MG63 (cell line): ENCODE measurements at places on chromosomes 11 and 22. TPM values are rescaled to one million over a fixed set of nuclear protein-coding genes. Genes with fewer than 3 reads are reported as not detected.
A peak's percentile ranks its signal among the peaks of the same experiment; 100 is the strongest.

DNA sequence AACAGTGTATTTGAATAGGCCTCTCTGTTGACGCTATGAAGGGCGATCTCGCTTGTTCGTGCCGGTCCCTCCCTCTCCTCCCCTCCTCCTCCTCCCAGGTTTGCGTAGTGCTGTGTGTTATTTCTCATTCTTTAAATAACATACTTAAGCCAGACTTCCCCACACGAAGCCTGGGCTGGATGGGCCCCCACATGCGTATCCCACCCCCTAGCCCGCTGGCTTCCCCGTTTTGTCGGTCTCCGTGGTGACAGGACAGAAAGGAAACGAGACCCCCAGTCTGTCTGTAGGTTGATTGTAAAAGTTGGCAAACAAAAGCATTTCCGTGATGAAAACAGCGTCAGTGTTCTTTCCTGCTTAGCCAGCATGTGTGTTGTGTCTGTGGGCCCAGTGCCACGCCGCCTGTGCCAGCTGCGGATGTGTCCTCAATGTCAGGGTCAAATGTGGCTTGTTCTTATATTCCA is 27.3 kb downstream of the FAM118A start:
- DNase-seq = no peak

SERHL2 gene
- total RNA-seq = 0.20 and 1.9 TPM in 2 replicates

PIH1D2 gene
- 4.9 and 14.6 TPM in 2 replicates for total RNA-seq

GRCh38 chr22:20979243-20979809 is 2.8 kb upstream of the LZTR1 start:
- no peak for DNase-seq

DRD4 gene
- not detected in 2 replicates for total RNA-seq

DNA sequence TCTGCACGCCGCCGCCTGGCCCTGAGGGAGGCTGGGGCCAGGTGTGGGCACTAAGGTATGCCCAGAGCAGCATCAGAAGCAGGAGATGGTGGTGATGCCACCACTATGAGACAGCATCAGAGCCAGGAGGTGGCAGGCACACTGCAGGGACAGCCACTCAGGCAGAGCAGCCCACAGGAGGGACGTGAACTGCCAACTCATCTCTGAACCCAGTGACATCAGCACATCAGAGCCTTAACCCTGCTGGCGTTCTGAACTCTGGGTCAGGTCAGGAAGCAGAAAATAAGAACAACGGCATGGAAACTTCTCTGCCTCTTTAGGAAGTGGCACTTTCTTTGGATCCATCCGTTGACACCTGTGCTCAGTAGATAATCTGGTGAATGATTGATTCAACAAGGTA is 14.7 kb upstream of the IFT27 start:
- DNase-seq = no peak

DNA sequence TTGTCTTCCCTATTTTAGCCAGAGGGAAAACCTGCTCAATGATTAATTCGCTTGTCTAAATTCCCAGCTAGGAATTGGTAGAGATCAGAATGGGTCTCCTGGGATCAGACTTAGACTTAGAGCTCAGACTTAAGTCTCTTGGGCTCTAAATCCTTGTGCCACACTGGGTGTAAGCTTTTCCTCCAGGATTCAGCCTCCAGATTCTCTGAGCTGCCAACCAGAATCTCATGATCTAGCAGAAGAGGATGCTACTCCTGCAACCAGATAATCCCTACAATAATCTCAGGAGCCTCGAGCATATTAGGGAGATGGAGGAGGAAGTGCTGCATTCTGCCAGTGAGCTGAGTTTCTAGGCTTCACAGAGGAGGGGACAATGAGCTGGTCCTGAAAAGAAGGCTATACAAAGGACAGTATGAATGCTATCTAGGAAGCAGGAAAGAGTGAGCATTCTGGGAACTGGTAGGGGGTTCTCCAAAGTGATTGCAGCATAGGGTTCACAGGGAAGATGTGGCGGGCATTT is 211.6 kb upstream of the SESN3 start:
- DNase-seq = no peak

DNA sequence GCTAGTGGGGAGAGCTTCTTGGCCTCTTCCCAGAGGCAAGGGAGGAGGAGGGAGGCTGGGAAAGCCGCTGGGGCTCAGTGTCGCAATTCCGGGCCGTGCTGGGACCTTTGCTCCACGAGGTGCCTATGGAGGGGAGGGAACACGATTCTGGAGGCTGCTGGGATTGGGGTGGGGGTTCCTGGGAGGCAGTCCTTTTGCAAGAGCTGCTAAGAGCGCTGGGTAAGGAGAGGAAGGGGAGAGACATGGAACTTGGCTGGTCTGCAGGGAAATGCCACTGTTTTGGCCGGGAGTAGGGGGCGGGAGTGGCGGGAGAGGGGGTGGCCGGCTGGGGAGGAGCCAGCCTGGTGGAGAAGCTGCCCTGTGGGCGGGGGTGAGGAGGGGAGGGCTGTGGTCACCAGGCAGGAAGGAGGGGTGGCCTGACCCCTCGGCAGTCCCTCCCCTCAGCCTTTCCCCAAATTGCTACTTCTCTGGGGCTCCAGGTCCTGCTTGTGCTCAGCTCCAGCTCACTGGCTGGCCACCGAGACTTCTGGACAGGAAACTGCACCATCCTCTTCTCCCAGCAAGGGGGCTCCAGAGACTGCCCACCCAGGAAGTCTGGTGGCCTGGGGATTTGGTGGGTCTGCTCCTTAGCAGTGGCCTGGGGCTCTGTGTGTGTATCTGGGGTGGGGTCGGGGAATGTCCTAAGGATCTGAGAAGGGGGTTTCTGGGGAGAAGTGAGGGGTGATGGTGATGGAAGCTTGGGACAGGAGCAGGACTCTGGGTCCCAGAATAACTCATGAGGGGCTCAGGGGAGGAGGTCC is at the start of gene NR1H3:
NR1H3 (plus strand) TSS at position 480 of the 800 bp plus-strand sequence. CDS start 1,221 bp downstream, outside the sequence.
- peak; percentile 87 for DNase-seq

- peak; percentile 80 for DNase-seq
Measured at GRCh38 chr11:8871171-8871775, 39.7 kb upstream of the AKIP1 start.

GRCh38 chr11:130670200-130670599 is 221.8 kb downstream of the ADAMTS15 start:
- DNase-seq = no peak

C22orf42 gene
- not detected in 2 replicates for total RNA-seq

PRR5 gene
- total RNA-seq = 24.0 and 45.5 TPM in 2 replicates

DNA sequence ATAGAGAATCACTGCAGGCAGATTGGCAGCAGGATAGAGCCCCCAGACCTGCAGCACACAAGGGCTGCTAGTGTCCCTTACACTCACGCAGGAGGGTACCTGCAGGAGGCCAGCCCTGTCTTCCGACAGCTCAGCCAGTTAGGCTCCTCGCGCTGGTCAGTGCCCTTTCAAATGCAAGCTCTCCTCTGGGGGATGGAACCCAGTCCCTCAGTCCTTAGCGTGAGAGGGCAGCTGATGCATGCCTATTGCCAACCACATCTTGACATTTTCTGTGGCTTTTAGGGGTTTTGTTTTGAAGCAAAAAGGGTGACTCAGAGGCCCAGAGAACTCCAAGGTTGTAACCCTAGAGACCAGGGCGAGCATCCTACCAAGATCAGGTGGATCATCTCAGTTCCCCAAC is 40.0 kb downstream of the WNT11 start:
- DNase-seq = no peak

BCL2L13 gene
- total RNA-seq = 60.2 and 63.8 TPM in 2 replicates

GRCh38 chr11:45388472-45388871 is 102.3 kb upstream of the SYT13 start:
- no peak for DNase-seq

GRCh38 chr11:57490456-57491248 is 24.9 kb downstream of the SLC43A1 start:
- DNase-seq = peak; percentile 45

DNA sequence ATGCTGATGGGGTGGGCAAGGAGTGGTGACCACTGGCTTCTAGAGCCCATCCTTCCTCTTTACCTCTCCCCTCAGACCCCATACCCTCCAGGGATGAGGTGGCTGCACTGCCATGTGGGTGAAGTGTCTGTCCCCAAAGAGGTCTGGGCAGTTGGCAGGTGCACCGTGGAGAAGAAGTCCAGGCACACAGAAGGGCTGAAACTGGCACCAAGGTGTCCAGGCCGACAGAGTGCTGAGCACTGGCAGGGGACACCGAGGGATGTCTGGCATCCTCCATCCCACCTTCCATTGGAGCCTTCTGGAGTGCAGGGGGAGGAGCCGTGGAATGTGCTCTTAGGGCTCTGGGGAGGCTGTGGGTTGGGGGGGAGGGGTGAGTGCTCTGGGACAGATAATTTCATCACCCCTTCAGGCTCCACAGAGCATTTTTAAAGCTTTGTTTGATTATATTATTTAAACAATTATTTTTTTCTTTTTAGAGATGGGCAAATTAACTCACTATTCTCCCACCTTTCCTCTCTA is 37.9 kb downstream of the PKNOX2 start:
- no peak for DNase-seq

GRCh38 chr11:17414992-17415391 is 26.5 kb upstream of the KCNJ11 start:
- no peak for DNase-seq

GRCh38 chr11:73185680-73186293 is 32.3 kb upstream of the P2RY2 start:
- peak; percentile 96 for DNase-seq

GNG3 gene
- not detected in 2 replicates for total RNA-seq

DNA sequence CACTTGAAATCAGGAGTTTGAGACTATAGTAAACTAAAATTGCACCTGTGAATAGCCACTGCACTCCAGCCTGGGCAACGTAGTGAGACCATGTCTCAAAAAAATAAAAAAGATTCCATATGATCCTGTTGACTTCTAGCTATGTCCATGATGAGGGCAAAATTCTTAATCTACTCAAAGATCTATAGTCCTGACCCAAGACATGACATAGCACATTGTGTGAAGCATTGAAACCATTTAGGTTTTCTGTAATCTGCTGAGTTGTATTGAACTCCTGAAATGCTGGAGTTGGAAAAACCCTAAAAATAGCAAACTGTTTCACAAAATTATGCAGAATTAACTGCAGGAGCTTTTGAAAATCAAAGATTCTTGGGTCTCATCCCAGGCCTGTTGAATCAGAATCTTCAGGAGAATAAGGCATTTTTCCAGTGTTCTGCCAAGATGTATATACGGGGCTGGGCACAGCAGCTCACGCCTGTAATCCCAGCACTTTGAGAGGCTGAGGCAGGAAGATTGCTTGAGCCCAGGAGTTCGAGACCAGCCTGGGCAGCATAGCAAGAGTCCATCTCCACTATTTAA is 29.8 kb upstream of the LDHA start:
- no peak for DNase-seq

DNA sequence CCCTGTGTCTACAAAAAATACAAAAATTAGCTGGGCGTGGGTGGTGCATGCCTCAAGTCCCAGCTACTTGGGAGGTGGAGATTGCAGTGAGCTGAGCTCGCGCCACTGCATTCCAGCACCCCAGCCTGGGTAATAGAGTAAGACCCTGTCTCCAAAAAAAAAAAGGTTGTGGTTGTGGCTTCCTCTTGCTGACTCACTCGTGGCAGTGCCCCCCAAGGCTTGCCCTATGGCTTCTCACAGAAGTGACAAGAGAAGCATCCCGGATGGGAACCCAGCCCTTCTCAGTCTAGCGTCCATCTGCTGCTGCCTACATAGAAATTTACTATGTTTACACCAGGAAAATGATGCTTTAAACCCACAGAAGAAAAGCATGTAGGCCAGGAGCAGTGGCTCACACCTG is 68.5 kb upstream of the PITPNB start:
- DNase-seq = peak; percentile 7

- no peak for DNase-seq
Measured at GRCh38 chr11:6681949-6682348, 1.2 kb downstream of the MRPL17 start.

GRCh38 chr11:315051-315481 is 1.2 kb downstream of the IFITM1 start:
- no peak for DNase-seq

LBHD1 gene
- total RNA-seq = 4.7 and 9.8 TPM in 2 replicates

ART5 gene
- not detected in 2 replicates for total RNA-seq

CACNA1I gene
- not detected in 2 replicates for total RNA-seq

TUB gene
- total RNA-seq = 19.2 and 23.6 TPM in 2 replicates

DNA sequence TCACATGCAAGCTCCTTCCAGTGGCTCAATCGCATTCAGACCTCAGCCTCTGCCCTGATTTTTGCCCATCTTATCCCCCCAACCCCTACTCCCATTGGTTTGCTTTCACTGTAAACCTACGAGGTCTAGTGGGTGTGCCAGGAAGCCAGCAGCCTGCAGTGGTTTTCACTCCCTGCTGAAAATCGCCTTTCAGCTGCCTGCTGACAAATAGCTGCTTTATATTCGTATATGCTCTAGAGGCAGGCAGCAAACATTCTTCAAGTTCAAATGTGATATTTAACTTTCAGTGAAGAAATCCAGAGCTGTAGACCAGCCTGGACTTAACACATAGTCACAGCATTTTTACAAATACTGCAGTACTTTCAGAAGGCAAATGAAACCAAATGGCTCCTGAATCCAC is 92.8 kb upstream of the APOA1 start:
- DNase-seq = peak; percentile 30

IGLL1 gene
- not detected in 2 replicates for total RNA-seq

GRCh38 chr11:110131386-110132123 is 38.4 kb downstream of the ZC3H12C start:
- no peak for DNase-seq

KCNK7 gene
- not detected in 2 replicates for total RNA-seq

DNA sequence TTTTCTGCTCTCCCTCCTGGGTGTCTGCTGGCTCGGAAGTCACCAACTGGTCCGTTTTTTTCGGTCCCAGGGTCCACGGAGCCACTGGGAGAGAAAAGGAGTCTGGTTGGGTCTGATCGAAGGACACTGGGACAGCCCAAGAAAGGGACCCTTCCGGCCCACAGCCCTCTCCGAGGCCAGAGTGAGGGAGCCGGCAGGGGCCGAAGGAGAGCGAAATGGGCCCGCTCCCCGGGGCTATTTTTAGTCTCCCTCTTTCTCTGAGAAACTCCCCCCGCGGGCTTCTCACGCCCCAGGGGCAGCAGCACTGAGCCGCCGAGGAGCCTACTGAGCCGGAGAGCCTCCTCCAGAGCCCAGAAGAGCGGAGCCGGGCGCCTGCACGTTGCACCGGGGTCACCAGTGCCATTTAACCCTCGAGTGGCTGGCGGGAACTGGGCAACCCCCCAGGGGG is 1.9 kb downstream of the ESAM start:
- no peak for DNase-seq

DNA sequence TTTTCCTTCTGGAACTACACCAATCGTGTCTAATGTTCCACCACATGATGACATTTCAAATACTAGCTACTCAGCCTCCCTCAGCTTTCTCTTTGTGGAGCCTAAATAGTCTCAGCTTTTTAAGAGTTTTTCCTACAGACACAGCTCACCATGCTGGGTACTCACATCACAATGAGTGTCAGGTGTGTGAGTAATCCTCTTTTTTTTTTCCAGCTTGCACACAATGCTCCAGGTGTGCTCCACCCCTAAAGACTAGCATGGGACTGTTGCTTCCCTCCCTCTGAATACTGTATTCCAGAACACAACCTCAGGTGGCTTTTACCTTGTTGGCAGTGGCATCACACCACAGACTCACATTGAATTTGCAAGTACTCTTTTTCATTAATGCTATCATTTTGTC is 11.7 kb downstream of the BTG4 start:
- DNase-seq = no peak

- DNase-seq = no peak
Measured at GRCh38 chr11:34147581-34147980, 42.2 kb downstream of the NAT10 start.

UQCC3 gene
- 16.4 and 22.2 TPM in 2 replicates for total RNA-seq

- no peak for DNase-seq
Measured at GRCh38 chr11:126172596-126173038, 38.8 kb downstream of the RPUSD4 start.

MOV10L1 gene
- not detected in 2 replicates for total RNA-seq

- peak; percentile 8 for DNase-seq
Measured at GRCh38 chr11:43790444-43790794, 90.2 kb upstream of the ALKBH3 start.
